ENCODE measurements at places on chromosomes 11 and 22. TPM values are rescaled to one million over a fixed set of nuclear protein-coding genes. Genes with fewer than 3 reads are reported as not detected.

The GAS2 gene
- 5.7 TPM for polyA plus RNA-seq

The SNX32 gene
- polyA plus RNA-seq, result 9.7 TPM

The OR8U1 gene
- not detected for polyA plus RNA-seq

The KCNJ5 gene
- polyA plus RNA-seq, result 2.1 TPM

The CSNK2A3 gene
- polyA plus RNA-seq, result 2.0 TPM

The ART1 gene
- polyA plus RNA-seq, result not detected

The BACE1-AS gene
- polyA plus RNA-seq, result 24.7 TPM

The ADAMTS8 gene
- 3.0 TPM for polyA plus RNA-seq
